ENCODE measurements at places on chromosomes 11 and 22. TPM values are rescaled to one million over a fixed set of nuclear protein-coding genes. Genes with fewer than 3 reads are reported as not detected.

- H3K4me3 ChIP-seq = no peak overlapping the region
- no peaks in the 10 kb centered on the region for H3K36me3 ChIP-seq
- H3K27ac ChIP-seq = no peak overlapping the region
- peaks cover 9% of the 10 kb centered on the region for H3K27me3 ChIP-seq
Observed at GRCh38 chr11:46307785-46308341, 30.4 kb downstream of the CREB3L1 start.

- H3K27me3 ChIP-seq = peaks cover 18% of the 10 kb centered on the region
- no peak overlapping the region for H3K27ac ChIP-seq
- H3K36me3 ChIP-seq = no peaks in the 10 kb centered on the region
- H3K4me1 ChIP-seq = no peaks in the 10 kb centered on the region
- H3K4me3 ChIP-seq = no peak overlapping the region
Observed at GRCh38 chr22:36884349-36885158, 23.7 kb downstream of the NCF4 start.

DNA sequence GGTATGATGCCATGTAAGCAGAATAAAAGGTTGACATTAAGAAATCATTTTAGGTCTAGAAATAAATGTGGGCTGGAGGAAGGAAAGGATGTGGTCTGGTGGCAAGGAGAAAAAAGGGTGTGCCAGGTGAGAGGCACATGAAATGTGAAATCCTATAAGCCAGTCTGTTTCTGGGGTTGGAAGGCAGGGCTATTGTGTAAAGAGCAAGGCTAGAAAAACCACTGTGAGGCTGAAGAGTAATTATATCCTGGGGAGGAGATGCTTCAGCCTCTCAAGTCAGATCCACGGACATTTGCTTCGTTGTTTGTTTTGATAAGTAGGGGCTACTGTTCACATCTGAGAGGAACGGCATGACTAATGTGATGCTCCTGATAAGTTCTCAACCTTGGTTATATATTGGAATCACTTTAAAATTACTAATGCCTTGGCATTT lies 77.5 kb upstream of the CTSC start:
- no peak overlapping the region for H3K27ac ChIP-seq
- no peak overlapping the region for H3K4me3 ChIP-seq
- DNase-seq = no peak
- no peaks in the 10 kb centered on the region for H3K36me3 ChIP-seq
- no peaks in the 10 kb centered on the region for H3K27me3 ChIP-seq

The DAGLA gene
- 3.9 TPM for total RNA-seq

- DNase-seq = peak; percentile 100
- no peaks in the 10 kb centered on the region for H3K27me3 ChIP-seq
- peak within 1 kb of the TSS; percentile 60 for H3K4me3 ChIP-seq
- peaks cover 2% of the 10 kb centered on the region for H3K36me3 ChIP-seq
- H3K4me1 ChIP-seq = peaks cover 51% of the 10 kb centered on the region
Observed at GRCh38 chr11:64185693-64186491, at the start of gene STIP1. Gene STIP1 (plus strand): TSS chr11:64186171. CDS start chr11:64186262, 91 bp downstream.

DNA sequence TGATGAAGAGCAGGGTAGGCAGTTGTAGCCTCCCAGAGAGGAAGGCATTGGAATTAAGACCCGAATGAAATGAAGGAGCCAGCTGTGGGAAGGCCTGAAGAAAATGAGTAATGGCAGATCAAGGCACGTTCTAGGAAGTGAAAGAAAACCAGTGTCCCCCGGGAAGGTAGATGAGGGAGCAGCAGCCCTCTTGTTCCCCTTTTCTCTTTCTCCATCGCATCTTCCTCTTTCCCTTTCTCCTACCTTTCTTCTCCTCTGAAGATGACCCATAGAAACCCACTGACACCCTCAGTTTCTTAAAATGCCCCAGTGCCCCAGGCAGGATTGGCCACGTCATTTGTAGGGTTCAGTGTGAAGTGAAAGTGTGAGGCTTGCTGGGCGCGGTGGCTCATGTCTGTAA lies 172.6 kb upstream of the SEZ6L start:
- no peak for DNase-seq
- no peak overlapping the region for H3K4me3 ChIP-seq
- H3K27me3 ChIP-seq = no peaks in the 10 kb centered on the region
- H3K27ac ChIP-seq = no peak overlapping the region

- H3K27ac ChIP-seq = no peak overlapping the region
- H3K4me1 ChIP-seq = no peaks in the 10 kb centered on the region
- H3K27me3 ChIP-seq = peaks cover under 1% of the 10 kb centered on the region
- no peaks in the 10 kb centered on the region for H3K36me3 ChIP-seq
Observed at GRCh38 chr11:117562136-117562535, 234.5 kb downstream of the CEP164 start.

The KRTAP5-1 gene
- total RNA-seq = not detected

DNA sequence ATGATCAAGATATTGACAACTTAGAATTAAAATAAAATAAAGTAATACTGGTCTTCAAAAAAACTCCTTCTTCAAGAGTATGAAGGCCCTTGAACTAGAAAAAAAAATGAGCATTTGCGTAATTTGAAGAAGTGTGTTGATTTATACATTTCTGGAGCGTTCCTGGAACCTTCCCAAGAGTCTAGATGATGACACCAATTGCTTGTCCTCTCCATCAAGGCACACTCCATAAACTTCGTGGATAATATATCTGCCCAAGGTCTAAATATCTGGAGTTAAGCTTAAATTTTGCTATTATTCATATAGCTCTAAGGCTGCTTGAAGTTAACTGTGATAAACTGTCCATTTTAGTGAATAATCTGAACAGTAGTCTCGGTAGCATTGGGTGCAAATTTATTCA lies 361.3 kb upstream of the CNTN5 start:
- no peaks in the 10 kb centered on the region for H3K4me1 ChIP-seq
- H3K27ac ChIP-seq = no peak overlapping the region
- H3K36me3 ChIP-seq = no peaks in the 10 kb centered on the region
- DNase-seq = no peak
- no peak overlapping the region for H3K4me3 ChIP-seq

DNA sequence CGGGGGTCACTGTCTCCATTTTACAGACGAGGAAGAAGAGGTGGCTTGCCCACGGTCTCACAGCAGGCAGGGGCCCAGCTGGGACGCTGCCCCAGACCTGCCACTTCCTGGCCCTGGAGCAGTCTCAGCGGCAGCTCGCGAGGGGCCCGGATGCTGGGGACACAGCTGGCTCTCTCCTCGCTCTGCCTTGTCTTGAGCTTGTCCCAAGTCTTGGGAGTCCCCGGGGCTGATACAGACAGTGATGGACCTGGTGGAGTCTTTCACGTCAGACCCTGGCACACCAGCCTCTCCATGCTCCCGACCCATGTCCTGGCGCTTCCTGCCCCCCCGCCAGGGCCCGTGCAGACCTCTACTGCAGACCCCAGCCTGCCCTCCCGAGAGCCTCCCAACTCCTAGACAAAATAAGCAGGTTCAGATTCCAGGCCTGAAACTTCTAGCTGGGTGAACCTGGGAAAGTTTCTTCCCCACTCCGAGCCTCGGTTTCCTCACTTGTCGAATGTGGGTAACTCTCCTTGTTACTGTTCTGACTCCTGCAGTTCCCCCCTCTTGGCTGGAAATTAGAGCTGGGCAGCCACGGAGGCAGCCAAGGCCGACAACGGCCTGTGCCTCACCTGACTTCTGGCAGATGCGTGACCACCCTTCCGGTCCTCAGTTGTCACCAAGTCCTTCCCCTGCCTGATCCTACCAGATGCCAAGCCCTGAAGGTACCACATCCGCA lies 145.4 kb downstream of the CACNA1I start:
- no peak overlapping the region for H3K27ac ChIP-seq

The GTSE1 gene
- 15.3 TPM for total RNA-seq

DNA sequence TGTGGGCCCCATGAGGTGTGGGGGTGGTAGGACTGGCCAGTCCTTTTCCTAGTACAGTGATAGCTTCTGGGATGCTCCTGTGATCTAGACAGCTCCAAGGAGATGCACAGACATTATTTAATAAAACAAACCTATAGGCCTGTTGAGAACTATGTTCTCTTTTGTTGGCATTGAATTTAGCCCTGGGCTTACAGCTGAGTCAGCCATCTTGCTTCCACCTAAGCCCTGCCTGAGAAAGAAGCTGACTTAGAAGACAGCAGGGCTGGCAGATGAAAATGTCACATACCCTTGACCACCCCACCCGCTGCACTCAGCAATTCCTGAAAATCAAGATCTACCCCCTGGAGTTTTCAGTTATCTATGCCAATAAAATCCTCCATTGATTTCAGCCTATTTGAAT lies 353.2 kb downstream of the CADM1 start:
- H3K4me1 ChIP-seq = no peaks in the 10 kb centered on the region
- no peaks in the 10 kb centered on the region for H3K36me3 ChIP-seq
- DNase-seq = no peak

DNA sequence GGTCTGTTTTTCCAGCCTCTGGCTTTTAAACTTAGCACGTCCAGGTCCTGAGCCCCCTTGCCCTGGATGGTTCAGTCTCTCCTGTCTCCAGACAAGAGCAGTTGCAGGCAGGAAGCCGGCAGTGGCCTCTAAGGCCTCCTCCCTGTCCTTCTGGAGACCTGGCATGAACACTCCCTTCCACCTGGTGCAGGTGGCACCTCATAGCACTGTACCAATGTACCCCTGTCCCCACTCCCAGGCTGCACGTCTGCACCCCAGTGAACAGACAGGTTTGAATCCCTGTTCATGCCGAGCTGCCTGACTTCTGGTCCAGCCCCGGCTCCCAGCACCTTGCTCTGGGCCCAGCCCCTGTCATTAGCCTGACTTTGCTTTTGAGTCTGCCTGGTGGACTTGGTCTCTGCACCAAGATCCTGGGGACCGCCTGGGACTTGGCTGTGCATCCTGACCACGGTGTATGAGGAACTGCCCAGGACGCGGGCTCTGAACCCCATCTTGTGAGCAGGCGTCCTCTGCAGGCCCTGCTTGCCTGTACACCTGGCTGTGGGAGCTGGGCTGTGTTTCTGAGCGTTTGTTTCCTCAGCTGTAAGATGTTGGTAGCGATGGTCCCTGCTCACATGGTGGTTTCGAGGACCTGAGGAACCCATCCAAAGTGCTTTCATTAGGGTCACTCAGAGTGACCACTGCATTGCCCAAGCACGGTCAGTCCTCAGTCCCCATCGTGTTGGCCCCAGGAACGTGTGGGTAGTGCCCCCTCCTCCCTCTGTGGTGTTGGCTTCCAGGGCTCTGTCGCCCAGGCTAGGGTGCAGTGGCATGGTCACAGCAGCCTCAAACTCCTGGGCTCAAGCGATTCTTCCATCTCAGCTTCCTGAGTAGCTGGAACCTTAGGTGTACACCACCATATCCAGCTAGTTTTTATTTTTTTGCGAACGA lies 75.0 kb upstream of the SHANK2 start:
- no peak for DNase-seq
- no peak overlapping the region for H3K27ac ChIP-seq
- H3K27me3 ChIP-seq = peaks cover 70% of the 10 kb centered on the region
- no peak overlapping the region for H3K4me3 ChIP-seq
- H3K4me1 ChIP-seq = peaks cover 19% of the 10 kb centered on the region

The OR4A16 gene
- total RNA-seq = not detected

DNA sequence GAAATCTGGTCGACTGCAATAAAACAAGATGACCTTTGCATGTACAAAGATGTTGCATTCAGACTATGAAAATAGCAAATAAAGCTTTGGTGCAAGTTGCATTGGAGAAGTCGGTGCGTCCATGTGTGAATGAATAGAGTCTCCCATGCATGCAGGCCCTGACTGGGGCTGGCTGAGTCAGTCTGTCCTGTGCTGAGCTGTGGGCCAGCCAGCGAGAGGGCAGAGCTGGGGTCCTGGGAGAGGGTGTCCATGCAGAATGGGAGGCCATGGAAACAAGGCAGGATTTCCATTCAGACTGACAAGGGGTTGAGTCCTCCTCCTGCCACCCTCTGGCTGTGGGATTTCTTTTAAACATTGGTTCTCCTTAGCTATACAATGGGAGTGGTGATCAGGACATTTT lies 2.3 kb upstream of the CRYBB3 start:
- H3K27me3 ChIP-seq = no peaks in the 10 kb centered on the region
- H3K36me3 ChIP-seq = peaks cover 22% of the 10 kb centered on the region
- H3K27ac ChIP-seq = no peak overlapping the region
- no peak for DNase-seq
- no peak overlapping the region for H3K4me3 ChIP-seq

DNA sequence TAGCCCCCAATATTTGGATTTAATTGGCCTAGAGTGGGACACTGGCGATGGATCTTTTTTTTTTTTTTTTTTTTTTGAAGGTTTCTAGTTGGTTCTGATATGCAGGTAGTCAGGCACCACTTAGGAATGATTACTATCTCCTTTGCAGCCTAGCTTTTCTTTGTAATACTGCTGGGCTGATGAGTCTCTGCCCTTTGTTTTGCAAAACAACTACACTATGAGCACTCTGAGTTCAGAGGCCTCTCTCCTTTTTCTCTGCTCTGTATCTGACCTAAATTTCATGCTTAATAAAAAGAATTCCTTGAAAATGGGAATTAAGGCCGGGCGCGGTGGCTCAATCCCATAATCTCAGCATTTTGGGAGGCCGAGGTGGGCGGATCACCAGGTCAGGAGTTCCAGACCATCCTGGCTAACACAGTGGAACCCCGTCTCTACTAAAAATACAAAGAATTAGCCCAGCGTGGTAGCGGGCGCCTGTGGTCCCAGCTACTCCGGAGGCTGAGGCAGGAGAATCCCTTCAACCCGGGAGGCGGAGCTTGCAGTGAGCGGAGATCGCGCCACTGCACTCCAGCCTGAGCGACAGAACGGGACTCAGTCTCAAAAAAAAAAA lies 1312.3 kb downstream of the FAM181B start:
- no peaks in the 10 kb centered on the region for H3K36me3 ChIP-seq
- no peak overlapping the region for H3K27ac ChIP-seq
- DNase-seq = no peak
- H3K27me3 ChIP-seq = no peaks in the 10 kb centered on the region
- H3K4me1 ChIP-seq = no peaks in the 10 kb centered on the region
- no peak overlapping the region for H3K4me3 ChIP-seq

DNA sequence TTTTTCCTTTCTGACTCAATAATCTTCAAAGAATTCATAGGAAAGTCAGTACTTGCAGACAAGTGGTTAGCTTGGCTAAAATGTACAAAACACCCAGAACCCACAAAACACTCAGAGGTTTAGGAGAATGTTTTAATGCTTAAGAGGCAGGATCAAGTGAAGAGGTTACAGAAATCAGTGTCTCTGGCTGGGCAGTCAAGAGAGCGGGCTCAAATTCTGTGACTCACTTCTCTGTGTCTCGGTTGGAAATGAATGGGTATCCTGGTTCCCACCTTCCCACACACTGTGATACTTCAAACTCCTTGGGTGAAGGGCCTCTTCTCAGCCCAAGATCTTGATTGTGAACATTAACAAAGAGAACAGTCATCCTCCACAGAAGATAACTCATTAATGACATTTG lies 3.8 kb downstream of the MPEG1 start:
- H3K4me3 ChIP-seq = no peak overlapping the region
- no peaks in the 10 kb centered on the region for H3K27me3 ChIP-seq

GRCh38 chr11:17606233-17607082 lies 59.4 kb downstream of the OTOG start:
- peaks cover 6% of the 10 kb centered on the region for H3K27me3 ChIP-seq
- no peaks in the 10 kb centered on the region for H3K36me3 ChIP-seq

- H3K36me3 ChIP-seq = no peaks in the 10 kb centered on the region
- no peak for DNase-seq
- peak overlapping the region; percentile 49 for H3K27ac ChIP-seq
- H3K27me3 ChIP-seq = no peaks in the 10 kb centered on the region
- H3K4me3 ChIP-seq = no peak overlapping the region
Observed at GRCh38 chr11:325796-326591, 5.3 kb upstream of the IFITM3 start.

The CELF1 gene
- 80.1 TPM for total RNA-seq

GRCh38 chr11:61334434-61335354 lies 1.7 kb downstream of the TKFC start:
- H3K27me3 ChIP-seq = no peaks in the 10 kb centered on the region
- peak; percentile 65 for DNase-seq
- H3K36me3 ChIP-seq = peaks cover 13% of the 10 kb centered on the region

The CEP126 gene
- total RNA-seq = 1.8 TPM

The NRIP3 gene
- 0.07 TPM for total RNA-seq

The IFITM10 gene
- 0.09 TPM for total RNA-seq

The GLYAT gene
- total RNA-seq = not detected

Data from HepG2 (cell line).